ENCODE measurements at places on chromosomes 16 and 17.

- DNase-seq, result no peak
- peaks cover 42% of the 10 kb centered on the region for H3K36me3 ChIP-seq
- no peaks in the 10 kb centered on the region for H3K27me3 ChIP-seq
Observed at GRCh38 chr16:50762241-50762640, 20.4 kb downstream of the CYLD start.

DNA sequence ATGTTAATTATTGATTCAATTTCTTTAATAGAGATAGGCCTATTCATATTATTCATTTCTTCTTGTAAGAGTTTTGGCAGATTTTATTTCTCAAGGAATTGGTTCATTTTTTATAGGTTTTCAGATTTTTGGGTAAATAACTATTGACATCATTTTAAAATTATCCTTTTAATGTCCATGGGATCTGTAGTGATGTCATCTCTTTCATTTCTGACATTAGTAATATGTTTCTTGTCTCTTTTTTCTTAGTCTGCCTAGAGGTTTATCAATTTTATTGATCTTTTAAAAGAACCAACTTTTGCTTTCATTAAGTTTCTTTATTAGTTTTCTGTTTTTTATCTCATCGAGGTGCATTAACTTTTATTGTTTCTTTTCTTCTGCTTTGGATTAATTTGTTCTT lies 162.6 kb downstream of the FTO start:
- H3K27me3 ChIP-seq, result no peaks in the 10 kb centered on the region
- no peak overlapping the region for H3K27ac ChIP-seq
- no peaks in the 10 kb centered on the region for H3K4me1 ChIP-seq
- H3K36me3 ChIP-seq, result peaks cover 3% of the 10 kb centered on the region

DNA sequence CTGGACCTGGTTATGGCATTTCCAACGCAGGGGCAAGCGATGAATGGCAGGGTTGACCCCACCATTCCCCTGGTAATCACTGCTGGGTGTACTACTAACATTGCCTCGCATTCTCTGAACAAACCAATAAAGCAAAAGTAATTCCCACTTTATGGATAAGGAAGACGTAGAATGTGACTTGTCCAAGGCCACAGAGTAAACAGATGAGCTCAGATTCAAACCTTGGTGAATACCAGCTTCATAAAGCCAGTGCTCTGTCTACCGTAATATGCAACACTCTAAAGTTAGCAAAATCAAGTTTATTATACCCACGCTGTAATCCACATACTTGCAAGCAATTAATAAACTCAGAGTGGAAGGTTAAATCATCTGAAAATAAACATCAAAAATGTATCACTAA lies 59.6 kb downstream of the ANKFY1 start:
- H3K4me1 ChIP-seq, result peaks cover 5% of the 10 kb centered on the region
- H3K27me3 ChIP-seq, result no peaks in the 10 kb centered on the region
- no peak overlapping the region for H3K4me3 ChIP-seq
- peaks cover 44% of the 10 kb centered on the region for H3K36me3 ChIP-seq
- no peak for DNase-seq

GRCh38 chr16:71961066-71962039 lies 38.8 kb downstream of the PKD1L3 start:
- no peak overlapping the region for H3K27ac ChIP-seq
- H3K4me3 ChIP-seq, result no peak overlapping the region
- H3K36me3 ChIP-seq, result no peaks in the 10 kb centered on the region

GRCh38 chr17:18246109-18246725 lies 12.3 kb downstream of the FLII start:
- no peaks in the 10 kb centered on the region for H3K27me3 ChIP-seq
- no peak overlapping the region for H3K4me3 ChIP-seq
- no peaks in the 10 kb centered on the region for H3K4me1 ChIP-seq
- H3K36me3 ChIP-seq, result peaks cover 54% of the 10 kb centered on the region
- no peak overlapping the region for H3K27ac ChIP-seq

GRCh38 chr17:71900621-71901229 lies 220.1 kb upstream of the SOX9 start:
- H3K36me3 ChIP-seq, result no peaks in the 10 kb centered on the region
- no peak overlapping the region for H3K4me3 ChIP-seq
- no peaks in the 10 kb centered on the region for H3K27me3 ChIP-seq
- H3K27ac ChIP-seq, result no peak overlapping the region
- H3K4me1 ChIP-seq, result no peaks in the 10 kb centered on the region

DNA sequence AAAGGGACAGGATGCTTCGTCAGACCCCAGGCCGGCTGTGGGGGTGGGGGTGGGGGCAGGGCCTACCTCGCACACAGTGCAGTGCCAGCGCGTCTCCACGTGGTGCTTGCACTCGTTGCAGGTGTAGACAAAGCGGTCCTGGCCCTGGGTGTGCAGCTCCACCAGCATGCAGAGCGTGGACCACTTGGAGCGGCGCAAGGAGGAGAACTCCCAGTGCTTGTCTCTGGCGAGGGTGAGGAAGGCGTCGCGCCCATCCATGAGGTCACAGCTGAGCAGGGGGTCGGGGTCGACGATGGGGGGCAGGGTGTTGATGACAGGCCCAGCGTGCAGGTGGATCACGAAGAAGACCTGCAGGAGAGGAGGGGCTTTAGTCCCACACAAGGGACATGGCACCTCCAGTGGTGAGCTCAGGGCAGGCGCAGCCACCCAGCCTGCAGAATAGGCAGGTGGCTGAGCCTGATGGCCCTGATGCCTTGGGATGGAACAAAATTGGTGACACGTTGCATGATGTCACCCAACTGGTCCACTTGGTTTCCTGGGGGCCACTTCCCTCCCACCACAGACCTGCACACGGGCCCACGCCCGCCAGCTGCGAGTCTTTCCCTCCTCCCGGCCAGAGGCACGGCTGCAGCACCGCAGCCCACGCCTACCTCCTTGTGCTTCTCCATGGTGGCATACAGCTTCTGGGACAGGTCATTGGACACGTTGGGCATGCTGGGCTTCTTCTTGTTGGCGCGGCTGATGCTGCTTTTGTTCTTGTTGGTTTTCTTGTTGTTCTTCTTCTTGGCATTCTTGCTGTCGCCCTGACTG lies 14.0 kb upstream of the TRAP1 start:
- peaks cover 78% of the 10 kb centered on the region for H3K36me3 ChIP-seq
- no peak for DNase-seq
- H3K4me3 ChIP-seq, result no peak overlapping the region

GRCh38 chr16:23788685-23789084 lies 33.9 kb downstream of the CHP2 start:
- DNase-seq, result no peak
- H3K27me3 ChIP-seq, result no peaks in the 10 kb centered on the region

Data from natural killer cell (primary cell).